ENCODE measurements at places on chromosomes 2 and 18.
A peak's percentile ranks its signal among the peaks of the same experiment; 100 is the strongest.

DNA sequence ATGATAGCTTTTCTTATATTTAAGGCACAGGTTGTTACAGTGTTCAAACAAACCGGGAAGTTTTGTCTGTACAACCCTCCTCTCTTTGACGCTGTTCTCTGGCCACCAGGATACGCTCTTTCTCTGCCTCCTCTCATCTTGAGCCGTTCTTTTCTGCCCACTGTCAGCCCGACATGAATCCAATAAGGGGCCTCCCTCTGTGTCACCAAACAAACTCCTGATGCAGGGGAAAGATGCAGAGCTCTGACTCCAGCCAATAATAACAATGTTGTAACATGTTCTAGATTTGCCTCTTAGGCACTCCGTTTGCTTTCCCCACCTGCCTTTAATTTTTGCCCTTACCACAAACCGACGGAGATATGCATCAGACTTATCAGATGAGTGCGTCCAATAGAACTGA lies 449.3 kb downstream of the SLC4A3 start:
- no peak overlapping the region for H3K4me3 ChIP-seq
- H3K27me3 ChIP-seq, result peaks cover 2% of the 10 kb centered on the region

- H3K27ac ChIP-seq, result no peak overlapping the region
- DNase-seq, result peak; percentile 59
- no peaks in the 10 kb centered on the region for H3K4me1 ChIP-seq
- H3K4me3 ChIP-seq, result no peak overlapping the region
- H3K36me3 ChIP-seq, result no peaks in the 10 kb centered on the region
Observed at GRCh38 chr2:157492189-157492773, 48.4 kb upstream of the CYTIP start.

GRCh38 chr18:35876243-35876642 lies 96.2 kb upstream of the RMP24 start:
- DNase-seq, result no peak
- H3K27me3 ChIP-seq, result no peaks in the 10 kb centered on the region
- no peak overlapping the region for H3K4me3 ChIP-seq

DNA sequence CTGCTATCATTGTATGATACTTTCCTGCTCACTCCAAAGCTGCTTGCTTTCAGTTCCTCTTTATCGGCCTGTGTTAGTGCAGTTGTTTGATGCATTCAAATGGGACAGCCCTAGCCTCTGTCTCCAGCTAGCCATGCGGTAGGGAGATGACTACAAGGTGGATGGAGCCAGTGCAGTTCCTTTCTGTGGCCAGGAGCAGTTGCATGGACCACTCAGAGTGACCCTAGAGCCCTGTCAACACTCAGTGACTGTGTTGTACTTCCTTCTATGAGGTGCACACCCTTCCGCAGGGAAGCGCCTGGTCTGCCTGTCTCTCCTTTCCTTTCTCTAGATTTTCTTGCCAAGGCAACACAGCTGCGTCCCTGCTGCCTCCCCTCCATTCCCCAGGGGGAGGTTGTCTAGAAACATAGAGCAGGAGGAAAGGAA lies 33.8 kb downstream of the KCNS3 start:
- no peak for DNase-seq
- no peak overlapping the region for H3K4me3 ChIP-seq
- H3K27me3 ChIP-seq, result no peaks in the 10 kb centered on the region
- H3K27ac ChIP-seq, result no peak overlapping the region

DNA sequence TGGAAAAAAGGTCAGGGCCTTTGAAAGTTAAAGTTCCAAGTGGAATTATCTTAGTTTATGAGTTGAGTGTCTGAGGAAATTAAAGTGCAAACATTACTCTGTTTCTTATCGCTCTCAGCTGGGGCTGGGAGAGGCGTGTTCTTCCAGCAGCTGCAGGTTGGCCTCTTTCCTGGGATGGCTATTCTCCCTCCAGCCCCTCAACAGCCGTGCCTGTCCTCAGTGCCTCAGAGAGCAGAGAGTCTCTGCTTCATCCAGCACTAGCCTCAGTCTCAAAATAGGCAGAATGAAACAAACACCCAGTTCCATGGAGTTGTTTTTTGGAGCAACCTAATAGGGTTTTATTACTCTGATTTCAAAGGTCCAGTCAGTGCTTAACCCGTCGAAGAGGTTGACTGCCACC lies 298.1 kb downstream of the GALR1 start:
- H3K36me3 ChIP-seq, result no peaks in the 10 kb centered on the region
- H3K27ac ChIP-seq, result no peak overlapping the region
- no peaks in the 10 kb centered on the region for H3K27me3 ChIP-seq
- no peak for DNase-seq
- H3K4me1 ChIP-seq, result no peaks in the 10 kb centered on the region

GRCh38 chr18:48949050-48949605 lies 1.6 kb downstream of the SMAD7 start:
- peaks cover 16% of the 10 kb centered on the region for H3K4me1 ChIP-seq
- peak overlapping the region; percentile 99 for H3K4me3 ChIP-seq
- no peak for DNase-seq
- H3K27ac ChIP-seq, result peak overlapping the region; percentile 99

GRCh38 chr2:109437325-109438090 lies 176.3 kb downstream of the SEPTIN10 start:
- H3K27ac ChIP-seq, result no peak overlapping the region
- peaks cover 31% of the 10 kb centered on the region for H3K36me3 ChIP-seq
- H3K4me1 ChIP-seq, result peaks cover 15% of the 10 kb centered on the region
- no peaks in the 10 kb centered on the region for H3K27me3 ChIP-seq

- H3K27me3 ChIP-seq, result no peaks in the 10 kb centered on the region
- H3K36me3 ChIP-seq, result no peaks in the 10 kb centered on the region
- no peak overlapping the region for H3K4me3 ChIP-seq
- no peak for DNase-seq
- peaks cover 2% of the 10 kb centered on the region for H3K4me1 ChIP-seq
Observed at GRCh38 chr2:160703648-160704585, 210.3 kb upstream of the RBMS1 start.

GRCh38 chr18:63182861-63183260 lies 136.7 kb downstream of the BCL2 start:
- no peaks in the 10 kb centered on the region for H3K4me1 ChIP-seq
- no peak for DNase-seq
- H3K4me3 ChIP-seq, result no peak overlapping the region
- no peaks in the 10 kb centered on the region for H3K36me3 ChIP-seq
- peaks cover 41% of the 10 kb centered on the region for H3K27me3 ChIP-seq

- no peak overlapping the region for H3K27ac ChIP-seq
- no peak for DNase-seq
- no peaks in the 10 kb centered on the region for H3K27me3 ChIP-seq
- H3K4me1 ChIP-seq, result no peaks in the 10 kb centered on the region
- no peaks in the 10 kb centered on the region for H3K36me3 ChIP-seq
Observed at GRCh38 chr2:48169141-48169592, 262.9 kb upstream of the FBXO11 start.

GRCh38 chr2:100143286-100143685 lies 896 bp upstream of the AFF3 start:
- H3K4me1 ChIP-seq, result no peaks in the 10 kb centered on the region
- peaks cover 11% of the 10 kb centered on the region for H3K27me3 ChIP-seq
- H3K36me3 ChIP-seq, result no peaks in the 10 kb centered on the region
- H3K27ac ChIP-seq, result no peak overlapping the region
- no peak overlapping the region for H3K4me3 ChIP-seq

DNA sequence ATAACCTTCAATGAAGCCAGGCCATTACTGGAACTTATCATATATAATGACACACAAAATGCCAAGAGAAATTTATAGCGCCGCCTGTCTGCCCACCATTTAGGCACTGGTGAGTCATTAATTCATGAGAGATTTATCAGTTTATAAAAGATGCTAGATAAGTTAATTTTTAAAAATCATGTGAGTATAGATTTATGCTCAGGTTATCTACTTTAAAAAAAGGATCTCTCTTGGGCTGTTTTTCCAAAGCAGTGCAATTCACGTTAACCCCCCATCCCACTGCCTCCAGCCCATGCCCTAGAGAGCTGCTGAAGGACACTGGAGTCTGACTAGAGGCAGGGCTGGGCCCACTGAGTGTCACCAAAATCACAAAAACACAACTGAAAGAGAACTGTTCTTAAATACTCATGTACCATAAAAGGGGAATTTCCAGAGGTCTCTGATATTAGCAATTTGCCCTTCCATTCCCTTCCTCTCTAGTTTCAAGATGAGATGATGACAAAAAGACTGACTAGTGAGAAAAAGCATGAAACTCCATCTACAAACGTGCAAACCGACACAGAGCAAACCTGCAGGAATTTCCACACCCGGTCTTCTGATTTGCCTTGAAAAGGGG lies 160.8 kb downstream of the BCL2 start:
- peaks cover 11% of the 10 kb centered on the region for H3K27me3 ChIP-seq
- peaks cover 6% of the 10 kb centered on the region for H3K4me1 ChIP-seq
- no peak overlapping the region for H3K4me3 ChIP-seq
- H3K36me3 ChIP-seq, result no peaks in the 10 kb centered on the region
- no peak overlapping the region for H3K27ac ChIP-seq
- no peak for DNase-seq

DNA sequence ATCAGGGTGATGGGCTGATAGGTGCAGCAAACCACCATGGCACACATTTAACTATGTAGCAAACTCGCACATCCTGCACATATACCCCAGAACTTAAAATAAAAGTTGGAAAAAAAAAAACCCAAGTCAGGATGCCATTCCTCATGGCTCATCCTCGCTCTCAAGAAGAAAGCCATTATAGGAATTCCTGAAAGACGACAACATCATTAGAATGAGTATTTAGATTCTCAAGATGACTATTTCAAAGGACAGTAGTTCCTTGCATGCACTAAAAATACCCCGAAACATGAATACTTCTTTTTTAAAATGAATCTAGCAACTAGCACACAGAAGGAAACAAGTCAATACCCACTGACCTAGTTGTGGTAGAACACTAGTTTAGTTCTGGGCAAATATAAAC lies 285.8 kb upstream of the REV1 start:
- H3K4me1 ChIP-seq, result peaks cover 9% of the 10 kb centered on the region
- H3K36me3 ChIP-seq, result peaks cover 6% of the 10 kb centered on the region
- H3K27me3 ChIP-seq, result no peaks in the 10 kb centered on the region
- no peak overlapping the region for H3K4me3 ChIP-seq
- H3K27ac ChIP-seq, result peak overlapping the region; percentile 82

GRCh38 chr18:24446453-24446852 lies 14.0 kb upstream of the HRH4 start:
- no peaks in the 10 kb centered on the region for H3K4me1 ChIP-seq
- H3K36me3 ChIP-seq, result peaks cover 19% of the 10 kb centered on the region
- no peaks in the 10 kb centered on the region for H3K27me3 ChIP-seq

DNA sequence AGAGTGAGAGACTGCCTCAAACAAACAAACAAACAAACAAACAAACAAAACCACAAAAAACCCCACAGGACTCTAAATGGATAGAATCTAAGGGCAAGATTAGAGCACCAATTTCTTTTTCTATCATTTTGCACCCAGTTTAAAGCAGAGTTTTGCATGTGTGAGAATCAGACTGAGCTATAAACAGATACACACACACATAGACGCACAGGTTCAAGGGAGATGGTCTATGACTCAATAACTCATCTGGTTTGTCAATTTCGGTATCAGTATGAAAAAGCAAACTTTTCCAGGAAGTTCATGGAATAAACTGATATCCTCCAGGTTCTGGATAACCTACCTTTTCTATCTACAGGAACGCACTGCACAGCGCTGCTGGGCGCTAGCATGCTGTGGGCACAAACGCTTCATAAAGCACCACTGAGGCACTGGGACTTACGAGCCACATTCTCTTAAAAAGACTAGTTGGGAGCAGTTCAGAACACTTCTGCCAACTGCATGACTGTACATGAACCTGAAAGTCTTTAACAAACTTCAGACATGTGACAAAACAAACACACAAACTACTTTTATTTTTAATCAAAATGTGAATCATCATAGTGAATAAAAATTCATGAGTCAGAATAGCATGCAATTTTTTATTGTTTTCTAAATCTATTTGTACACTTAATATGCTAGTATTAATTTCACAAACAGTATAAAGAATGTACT lies 46.6 kb downstream of the ID2 start:
- no peak overlapping the region for H3K27ac ChIP-seq
- H3K27me3 ChIP-seq, result no peaks in the 10 kb centered on the region
- H3K36me3 ChIP-seq, result peaks cover 35% of the 10 kb centered on the region
- H3K4me1 ChIP-seq, result peaks cover 5% of the 10 kb centered on the region
- no peak for DNase-seq

DNA sequence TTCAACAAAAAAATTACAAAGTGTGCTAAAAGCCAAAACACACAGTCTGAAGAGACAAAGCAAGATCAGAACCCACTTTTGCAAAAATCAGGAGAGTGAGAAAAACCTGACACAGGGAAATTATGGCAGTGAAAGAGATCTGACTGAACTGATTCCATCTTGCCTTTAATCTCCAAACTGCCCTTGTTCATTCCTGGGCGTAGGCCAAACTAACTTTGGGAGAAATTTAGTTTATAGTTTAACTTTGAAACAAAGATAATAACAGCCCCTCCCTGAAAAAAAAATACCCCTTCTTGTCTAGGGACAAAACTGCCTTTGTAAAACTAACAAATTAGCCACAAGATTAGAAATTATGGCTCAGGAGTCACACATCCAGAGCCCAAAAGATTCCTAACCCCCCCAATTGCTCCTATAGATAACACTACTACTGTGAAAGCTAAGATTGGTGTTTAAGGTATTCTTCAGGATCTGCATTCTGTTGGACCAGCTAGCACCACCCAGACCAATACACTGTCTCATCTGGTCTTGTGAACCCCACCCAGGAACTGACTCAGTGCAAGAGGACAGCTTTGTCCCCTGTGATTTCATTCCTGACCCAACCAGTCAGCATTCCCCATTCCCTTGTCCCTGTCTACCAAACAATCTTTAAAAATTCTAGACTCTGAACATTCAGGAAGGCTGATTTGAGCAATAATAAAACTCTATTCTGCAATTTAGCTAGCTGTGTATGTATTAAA lies 226.1 kb upstream of the SH3BP4 start:
- H3K27me3 ChIP-seq, result no peaks in the 10 kb centered on the region
- peaks cover 3% of the 10 kb centered on the region for H3K4me1 ChIP-seq
- peak; percentile 27 for DNase-seq
- no peak overlapping the region for H3K4me3 ChIP-seq

DNA sequence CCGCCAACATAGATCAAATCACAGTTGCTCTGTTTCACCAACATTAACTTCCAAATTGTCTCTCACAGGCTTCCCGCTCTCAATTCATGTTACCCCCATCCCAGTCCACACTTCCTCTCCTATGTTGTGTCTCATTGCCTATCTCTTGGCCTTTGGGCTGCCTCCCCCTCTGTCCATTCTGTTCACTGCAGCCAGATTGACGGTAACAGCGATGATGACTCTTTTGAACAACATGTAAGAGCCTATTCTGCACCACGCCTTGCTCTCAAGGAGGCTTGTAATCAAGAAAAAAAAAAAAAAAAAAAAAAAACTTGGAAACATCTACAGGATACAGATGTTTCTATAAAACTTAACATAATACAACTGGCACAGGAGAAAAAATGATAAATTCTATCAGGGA lies 77.3 kb upstream of the RMDN2 start:
- H3K27ac ChIP-seq, result no peak overlapping the region
- H3K36me3 ChIP-seq, result no peaks in the 10 kb centered on the region
- no peaks in the 10 kb centered on the region for H3K27me3 ChIP-seq
- no peak for DNase-seq
- H3K4me3 ChIP-seq, result no peak overlapping the region
- peaks cover 3% of the 10 kb centered on the region for H3K4me1 ChIP-seq

DNA sequence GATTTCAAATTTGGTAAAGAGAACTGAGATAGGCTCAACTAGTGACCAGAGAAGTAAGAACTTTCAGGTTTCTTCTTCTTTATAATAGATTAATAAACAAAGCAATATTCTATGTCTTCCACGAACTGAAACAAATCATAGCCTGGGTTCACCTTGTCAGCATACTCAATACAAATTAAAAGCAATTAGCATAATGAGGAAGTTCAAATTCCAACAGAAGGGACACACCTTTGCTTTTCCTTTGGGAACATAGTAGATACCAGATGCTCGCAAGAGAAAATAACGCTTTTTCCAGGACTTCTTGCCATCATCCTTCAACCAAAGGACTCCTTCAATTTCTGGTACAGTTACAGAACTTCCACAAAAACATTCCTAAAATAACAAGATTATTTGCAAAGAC lies 79.9 kb downstream of the RAPH1 start:
- peaks cover 11% of the 10 kb centered on the region for H3K4me1 ChIP-seq
- no peak overlapping the region for H3K4me3 ChIP-seq
- no peak overlapping the region for H3K27ac ChIP-seq
- no peak for DNase-seq
- no peaks in the 10 kb centered on the region for H3K27me3 ChIP-seq
